ENCODE measurements at places on chromosomes 1 and 21.

DNA sequence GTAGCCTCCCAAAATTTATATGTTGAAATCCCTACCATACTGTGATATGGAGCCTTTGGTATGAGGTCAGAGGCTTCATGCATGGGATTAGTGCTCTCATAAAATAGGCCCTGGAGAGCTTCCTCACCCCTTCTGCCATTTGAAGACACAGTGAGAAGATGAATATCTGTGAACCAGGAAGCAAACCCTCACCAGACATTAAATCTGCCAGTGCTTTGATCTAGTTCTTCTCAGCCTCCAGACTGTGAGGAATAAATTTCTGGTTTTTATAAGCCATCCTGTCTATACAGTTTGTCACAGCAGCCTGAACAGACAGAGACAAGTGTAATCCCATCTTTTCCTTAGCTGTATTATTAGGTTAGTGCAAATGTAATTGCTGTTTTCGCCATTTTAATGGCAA is 88.4 kb downstream of the OLFML2B start:
- DNase-seq = no peak

GRCh38 chr1:115296981-115297380 is 41.1 kb downstream of the NGF start:
- no peak for DNase-seq

GRCh38 chr21:33978585-33978984 is 63.0 kb upstream of the ATP5PO start:
- DNase-seq = no peak

GRCh38 chr1:33814166-33814565 is 49.7 kb upstream of the HMGB4 start:
- no peak for DNase-seq

- DNase-seq = no peak
Measured at GRCh38 chr1:154819628-154820590, 50.2 kb downstream of the KCNN3 start.

DNA sequence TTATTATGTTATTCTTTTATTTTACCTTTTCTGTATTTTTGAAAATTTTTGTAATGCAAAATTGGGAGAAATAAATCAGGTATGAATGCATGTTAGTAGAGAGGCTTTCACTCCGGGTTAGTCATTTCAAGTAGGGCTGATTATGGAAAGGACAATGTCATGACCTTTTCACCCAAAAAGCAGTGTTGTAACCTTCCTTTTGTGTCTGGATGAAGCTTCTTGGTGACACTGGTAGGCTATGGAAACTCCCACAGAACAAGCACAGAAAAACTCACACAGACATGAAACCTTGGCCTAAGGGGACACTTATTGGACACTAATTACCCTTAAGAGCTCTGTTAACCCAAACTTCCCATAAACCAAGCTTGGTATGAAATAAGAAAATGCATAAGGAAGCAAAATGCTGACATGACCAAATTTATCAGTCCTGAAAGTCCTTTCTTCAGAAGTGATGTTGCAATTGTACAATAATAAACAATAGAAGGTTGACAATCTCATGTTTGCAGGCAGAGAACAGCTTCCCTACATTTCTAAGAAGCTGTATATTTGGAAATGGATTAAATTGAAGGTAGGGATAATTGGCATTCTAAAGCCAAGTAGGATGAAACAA is 70.0 kb upstream of the KCNJ15 start:
- no peak for DNase-seq

GRCh38 chr1:75099581-75099980 is 34.6 kb upstream of the LHX8 start:
- DNase-seq = no peak

DNA sequence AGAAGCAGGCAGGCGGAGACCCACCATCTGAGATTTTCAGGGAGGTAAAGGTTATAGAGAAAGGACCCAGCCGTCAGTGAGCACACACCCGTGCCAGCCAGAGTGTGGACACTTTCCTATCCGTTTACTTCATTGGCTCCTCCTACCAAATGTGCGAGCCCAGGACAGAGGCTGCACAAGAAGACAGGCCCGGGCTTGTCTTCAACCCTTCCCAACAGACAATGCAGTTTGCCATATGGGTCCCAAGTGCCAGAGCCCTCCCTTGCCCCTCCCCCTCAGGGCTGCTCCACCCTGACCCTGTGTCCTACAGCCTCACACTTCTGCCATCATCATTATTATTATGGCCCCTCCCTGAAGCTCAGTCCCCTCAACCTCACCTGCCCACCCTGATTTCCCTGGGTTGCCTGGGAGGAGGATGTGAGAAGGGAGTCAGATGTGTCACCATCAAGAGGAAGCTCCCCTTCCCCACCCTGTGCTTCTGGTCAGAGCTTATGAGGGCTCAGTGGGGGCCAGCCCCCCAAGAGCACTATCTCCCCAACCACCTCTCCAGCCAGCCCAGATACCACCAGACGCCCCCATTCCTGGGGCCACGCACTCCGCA is 9.4 kb downstream of the LAPTM5 start:
- DNase-seq = no peak

GRCh38 chr1:40004857-40005256 is 35.7 kb upstream of the CAP1 start:
- no peak for DNase-seq

- DNase-seq = no peak
Measured at GRCh38 chr1:39214021-39214713, 9.7 kb downstream of the MACF1 start.

DNA sequence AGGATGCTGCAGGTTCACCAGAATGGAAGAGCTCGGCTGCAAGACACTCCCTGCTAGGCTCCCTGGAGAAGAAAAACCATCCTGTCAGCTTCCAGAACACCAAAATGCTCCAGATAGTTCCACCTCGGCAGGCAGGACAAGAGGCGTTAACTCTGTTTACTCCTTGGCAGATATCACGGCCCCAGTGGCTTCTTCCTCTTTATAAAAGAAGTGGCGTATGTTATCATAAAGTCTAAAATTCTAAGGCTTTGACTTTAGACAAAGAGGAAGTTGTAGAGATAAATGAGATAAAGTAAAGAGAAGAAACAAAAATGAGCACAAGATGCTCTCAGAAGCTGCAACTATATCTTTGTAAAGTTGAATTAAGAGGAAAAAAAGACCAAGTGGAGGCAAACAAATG is 24.3 kb upstream of the MTF1 start:
- no peak for DNase-seq

DNA sequence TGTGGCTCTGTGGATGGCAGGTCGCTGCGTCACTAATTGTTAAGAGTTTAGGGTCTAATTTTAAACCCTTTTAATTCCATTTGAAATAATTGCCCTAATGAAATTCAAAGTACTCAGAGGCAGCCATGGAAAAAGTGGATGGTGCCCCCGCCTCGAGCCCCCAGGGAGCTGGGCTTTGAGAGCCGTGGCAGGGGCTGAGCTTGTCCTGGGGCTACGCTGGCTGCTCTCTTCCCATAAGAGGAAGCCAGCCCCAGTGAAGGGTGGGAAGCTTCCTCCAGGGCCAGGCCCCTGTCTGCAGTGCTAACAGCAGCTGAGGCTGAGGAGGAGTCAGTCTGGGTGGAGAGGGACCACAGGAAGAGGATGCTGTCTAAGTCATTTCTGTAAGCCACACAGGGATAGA is 315.0 kb upstream of the POU3F1 start:
- DNase-seq = no peak

GRCh38 chr1:184270556-184270955 is 116.3 kb upstream of the C1orf21 start:
- DNase-seq = no peak

GRCh38 chr1:54014009-54014629 is 3.9 kb downstream of the LDLRAD1 start:
- DNase-seq = no peak

GRCh38 chr1:98001764-98002163 is 80.9 kb upstream of the DPYD start:
- no peak for DNase-seq

DNA sequence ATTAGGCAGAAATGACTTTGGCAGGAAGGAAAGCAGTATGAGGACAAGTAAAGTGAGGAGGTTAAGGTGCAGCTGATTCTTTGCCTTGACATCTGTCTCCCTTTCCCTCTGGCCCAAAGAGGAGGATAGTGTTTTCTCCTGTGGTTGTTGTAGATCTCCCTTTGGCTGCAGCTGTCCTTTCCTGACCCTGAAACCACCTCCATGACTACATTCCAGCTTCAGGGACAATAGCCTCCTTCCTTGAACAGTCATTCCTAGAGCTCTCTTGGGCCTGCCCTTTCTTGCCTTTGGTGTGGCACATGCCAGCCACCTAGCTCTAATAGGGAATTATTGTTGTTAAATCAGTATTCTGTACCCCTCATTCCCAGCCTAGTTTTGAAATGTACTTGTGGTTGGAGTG is 6.2 kb downstream of the ZMYM1 start:
- no peak for DNase-seq

- DNase-seq = no peak
Measured at GRCh38 chr1:221839321-221839720, 97.4 kb upstream of the DUSP10 start.

DNA sequence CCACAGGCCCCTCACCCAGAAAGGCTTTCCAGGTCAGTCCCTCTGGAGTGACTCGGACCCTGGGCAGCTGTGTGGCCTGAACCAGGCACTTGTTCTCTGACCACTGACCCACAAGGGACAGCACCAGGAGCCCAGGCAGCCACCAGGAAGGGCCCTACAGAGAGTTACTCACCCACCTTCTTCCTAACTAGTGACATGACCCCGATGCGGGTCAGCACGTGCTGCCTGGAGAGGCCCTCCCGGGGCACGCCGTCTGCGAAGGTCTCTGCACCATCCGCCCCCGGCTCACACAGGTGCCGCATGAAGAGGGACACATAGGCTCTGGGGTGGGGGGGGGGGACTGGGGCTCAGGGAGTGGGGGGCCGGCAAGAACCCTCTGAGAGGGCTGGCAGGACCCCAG is 55.8 kb downstream of the CHD5 start:
- no peak for DNase-seq

- DNase-seq = no peak
Measured at GRCh38 chr1:223525546-223525945, 132.3 kb downstream of the CCDC185 start.

GRCh38 chr1:12148958-12149790 is 17.6 kb upstream of the TNFRSF1B start:
- DNase-seq = no peak

- DNase-seq = no peak
Measured at GRCh38 chr1:66476774-66477173, 57.2 kb upstream of the SGIP1 start.

- no peak for DNase-seq
Measured at GRCh38 chr1:155051342-155051776, 243 bp downstream of the ADAM15 start.

GRCh38 chr1:110945626-110946025 is 18.1 kb downstream of the LRIF1 start:
- no peak for DNase-seq

DNA sequence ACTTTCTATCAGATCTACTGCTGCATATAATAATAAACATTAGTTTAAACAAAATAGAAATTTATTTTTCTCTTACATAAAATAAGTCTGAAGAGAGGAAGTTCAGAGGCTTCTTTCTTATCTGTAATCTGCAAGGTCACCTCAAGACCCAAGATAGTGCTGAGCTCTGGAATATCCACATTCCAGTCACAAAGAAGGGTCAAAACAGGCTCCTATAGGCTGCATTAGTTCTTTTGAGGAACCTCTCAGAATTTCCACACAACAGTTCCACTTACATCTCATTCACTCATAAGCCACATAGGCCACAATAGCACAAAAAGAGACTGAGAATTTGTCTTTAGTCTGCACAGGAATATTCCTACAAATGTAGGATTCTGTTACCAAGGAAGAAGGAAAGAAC is 15.4 kb downstream of the DYNLT5 start:
- no peak for DNase-seq

DNA sequence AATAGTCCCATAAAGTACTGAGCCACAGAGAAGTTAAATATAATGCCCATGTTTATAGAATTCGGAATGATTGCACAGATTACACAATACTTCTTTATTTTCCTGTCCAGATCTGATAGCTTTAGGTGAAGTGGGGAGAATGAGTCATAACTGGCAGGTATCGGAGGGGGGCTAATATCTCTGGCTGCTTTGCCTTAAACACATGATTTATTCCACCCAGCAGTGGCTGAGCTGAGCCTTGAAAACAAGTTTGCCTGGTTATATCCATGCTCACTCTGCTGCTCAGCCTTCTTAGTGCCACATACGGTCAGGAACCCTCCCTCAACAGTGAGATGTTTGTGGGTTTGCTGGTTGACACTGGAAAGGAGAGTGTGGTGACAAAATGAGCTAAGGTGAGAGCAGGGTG is 119.7 kb upstream of the ZNF648 start:
- DNase-seq = no peak

GRCh38 chr1:235161685-235162327 is 756 bp upstream of the RBM34 start:
- DNase-seq = no peak

DNA sequence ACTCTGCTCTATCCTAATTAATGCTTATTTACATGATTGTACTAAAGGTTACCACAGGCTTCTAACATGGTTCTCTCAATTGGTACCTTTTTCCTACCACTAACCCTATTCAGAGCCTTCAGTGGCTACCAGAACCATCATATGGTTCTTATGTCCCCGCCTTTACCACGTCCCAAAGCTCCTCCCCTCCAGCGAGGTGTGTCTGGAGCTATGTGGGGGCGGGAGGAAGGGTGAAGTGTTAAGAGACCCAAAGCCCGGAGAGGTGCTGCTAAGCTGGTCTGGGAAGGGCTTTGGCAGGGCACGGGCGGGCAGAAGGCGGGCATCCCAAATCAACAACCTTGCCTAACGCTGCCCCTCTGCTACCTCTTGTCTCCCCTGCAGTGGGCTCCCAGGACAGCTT is 10.0 kb downstream of the SPATA46 start:
- DNase-seq = no peak

DNA sequence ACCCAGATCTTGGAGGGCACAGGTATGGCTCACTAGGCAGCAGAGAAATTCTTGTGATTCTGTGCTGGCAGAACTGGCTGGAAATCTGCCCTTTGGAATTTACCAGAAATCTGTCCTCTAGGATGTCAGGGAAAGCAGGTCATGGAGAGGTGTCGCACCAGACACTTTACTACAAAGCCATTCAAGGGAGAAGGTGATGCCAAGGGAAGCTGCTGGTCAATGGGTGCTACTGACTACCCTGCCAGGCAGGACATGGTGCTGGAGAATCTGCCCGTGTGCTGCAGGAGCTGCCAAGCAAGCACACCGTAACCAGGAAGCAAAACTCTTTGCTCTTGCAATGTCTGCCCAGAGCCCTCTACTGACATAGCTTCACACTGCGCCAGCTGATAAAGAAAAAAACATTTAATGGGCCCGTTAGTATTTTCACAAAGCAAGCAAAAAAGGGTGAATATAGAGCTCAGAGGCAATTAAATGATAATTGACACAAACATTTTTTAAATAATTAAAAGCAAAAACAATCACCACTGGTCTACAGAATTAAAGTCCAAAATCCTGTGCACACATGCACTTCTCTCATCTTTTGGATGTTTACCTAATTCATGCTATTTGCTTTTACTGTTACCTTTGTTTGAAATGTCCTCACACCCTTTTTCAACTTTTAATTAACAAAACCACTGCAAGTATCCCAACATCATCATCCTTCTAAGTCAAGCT is 7.2 kb upstream of the FBXO28 start:
- no peak for DNase-seq

DNA sequence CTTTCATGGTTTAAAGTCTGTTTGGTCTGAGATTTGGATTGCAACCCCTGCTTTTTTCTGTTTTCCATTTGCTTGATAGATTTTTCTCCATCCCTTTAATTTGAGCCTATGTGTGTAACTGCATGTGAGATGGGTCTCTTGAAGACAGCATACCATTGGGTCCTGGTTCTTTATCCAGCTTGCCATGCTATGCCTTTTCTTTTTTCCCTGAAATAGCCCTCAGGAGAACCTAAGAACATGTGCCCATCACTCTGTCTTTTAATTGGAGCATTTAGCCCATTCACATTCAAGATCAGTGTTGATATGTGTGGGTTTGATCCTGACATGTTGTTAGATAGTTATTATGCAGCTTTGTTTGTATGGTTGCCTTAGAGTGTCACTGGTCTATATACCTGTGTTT is 21.7 kb upstream of the DENND1B start:
- no peak for DNase-seq
